ENCODE measurements at places on chromosomes 13 and 19.

DNA sequence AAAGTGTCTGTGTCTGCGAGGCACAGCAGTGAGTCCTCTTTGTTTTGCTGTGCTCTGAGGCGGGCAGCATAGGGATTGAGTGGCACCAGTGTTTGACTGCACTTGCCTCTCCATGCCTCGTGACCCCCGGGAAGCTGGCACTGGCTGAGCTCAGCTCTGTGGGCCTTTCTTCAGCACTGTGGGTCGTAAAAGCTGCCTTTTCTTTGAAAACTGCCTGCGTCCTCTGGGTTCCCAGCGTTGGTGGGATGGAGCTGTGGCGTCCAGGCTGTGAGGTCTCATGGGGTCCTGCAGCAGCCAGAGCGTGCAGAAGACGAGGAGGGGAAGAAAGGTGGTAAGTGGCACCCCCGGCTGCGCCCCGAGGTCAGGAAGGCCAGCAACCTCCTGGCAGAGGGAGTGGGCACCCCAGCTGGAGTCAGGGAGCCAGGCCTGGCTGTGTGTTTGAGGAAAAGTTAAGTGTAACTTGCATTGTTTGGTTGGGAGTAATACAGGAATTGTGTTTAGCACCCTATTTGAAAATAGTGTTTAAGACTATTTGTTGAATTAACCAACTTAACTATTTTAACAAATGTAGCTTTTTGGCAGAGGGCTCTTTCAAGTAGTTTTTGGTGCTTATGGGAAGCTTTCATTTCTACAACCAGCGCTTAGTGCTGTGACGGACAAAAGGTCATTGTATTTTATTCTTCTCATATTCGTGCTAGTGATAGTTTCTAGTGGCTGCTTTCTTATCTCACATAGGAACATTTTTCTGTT is 79.3 kb upstream of the TEX29 start:
- DNase-seq: no peak

- DNase-seq: no peak
Observed at GRCh38 chr13:98446234-98446621, 130.7 kb downstream of the STK24 start.

GRCh38 chr13:112475889-112476288 is 99.7 kb downstream of the SPACA7 start:
- DNase-seq: no peak

DNA sequence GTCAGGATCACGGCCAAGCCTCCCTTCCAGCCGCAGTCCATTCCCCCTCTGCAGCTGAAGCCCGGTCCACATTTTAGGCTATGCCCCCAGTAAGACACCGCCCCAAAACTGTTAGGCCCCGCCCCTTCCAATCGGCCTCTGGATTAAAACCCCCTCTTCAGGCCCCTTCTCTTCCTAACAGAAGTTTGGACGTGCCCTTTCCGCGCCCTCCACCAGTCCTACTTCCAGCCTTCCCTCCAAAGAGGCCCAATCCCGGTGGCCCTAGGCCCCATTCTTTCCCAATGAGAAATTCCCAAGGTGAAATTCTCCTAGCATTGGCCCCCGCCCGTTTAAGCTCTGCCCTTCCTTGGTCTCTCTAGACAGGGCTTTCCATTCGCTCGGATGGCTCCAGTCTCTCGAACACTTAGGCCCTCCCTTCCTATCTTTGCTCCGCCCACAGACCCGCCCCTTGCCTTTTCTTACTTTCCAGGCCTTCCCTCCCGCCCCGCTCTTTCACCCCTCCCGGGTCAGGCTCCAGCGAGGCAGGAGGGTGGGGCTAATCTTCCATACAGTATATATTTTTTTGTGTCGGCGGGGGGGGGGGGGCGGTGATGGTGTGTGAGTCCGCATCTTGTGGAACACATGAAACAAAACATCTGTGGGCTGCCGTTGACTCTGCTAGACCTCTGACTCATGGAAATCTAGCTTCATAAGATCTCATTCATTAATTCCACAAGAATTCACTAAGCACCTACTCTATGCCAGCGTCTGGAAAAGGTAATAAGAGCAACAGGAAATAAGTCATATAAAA is 13.6 kb downstream of the LTBP4 start:
- no peak for DNase-seq

- DNase-seq: no peak
Observed at GRCh38 chr13:29749401-29750182, 100.8 kb downstream of the UBL3 start.

DNA sequence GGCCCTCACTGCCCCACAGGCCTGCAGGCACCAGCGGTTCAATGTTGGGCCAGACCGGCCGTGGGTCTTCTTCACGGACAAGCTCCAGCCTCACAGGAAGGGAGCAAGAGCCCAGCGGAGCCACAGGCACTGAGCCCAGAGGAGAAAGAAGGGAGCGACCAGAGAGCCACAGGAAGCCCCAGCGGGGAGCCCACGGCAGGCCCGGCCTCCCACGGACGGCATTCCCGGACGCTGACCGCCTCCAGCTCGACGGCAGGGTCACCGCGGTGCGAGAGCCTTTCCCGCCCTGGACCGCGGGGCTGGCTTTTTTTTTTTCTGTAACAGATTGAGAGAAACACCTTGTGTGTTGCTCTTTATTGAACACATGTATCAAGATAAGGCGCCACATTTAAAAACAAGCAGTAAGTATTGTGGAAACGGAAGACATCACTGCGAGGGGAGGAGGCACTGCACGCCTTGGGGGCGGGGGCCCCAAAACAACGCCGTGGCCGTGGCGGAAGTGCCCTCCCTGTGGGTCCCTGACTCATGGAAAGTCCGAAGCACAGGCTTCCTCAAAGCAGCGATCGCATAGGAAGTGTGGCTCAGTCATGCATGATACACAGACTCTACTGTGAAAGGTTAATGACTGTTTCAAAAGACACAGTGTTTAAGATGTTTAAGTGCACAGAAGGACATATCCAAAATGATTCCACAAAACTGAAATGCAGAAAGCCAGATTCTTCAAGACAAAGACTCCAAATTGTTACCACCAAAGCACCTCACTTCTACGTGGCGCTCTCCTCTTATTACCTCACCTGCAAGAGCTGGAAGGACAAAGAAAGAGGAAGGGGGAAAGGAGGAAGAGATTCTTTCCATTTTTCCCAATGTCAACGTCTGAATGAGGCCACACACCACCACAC is 3.5 kb downstream of the RASA3 start:
- peak; percentile 88 for DNase-seq

- no peak for DNase-seq
Observed at GRCh38 chr19:4694211-4694987, 24.3 kb upstream of the MYDGF start.

DNA sequence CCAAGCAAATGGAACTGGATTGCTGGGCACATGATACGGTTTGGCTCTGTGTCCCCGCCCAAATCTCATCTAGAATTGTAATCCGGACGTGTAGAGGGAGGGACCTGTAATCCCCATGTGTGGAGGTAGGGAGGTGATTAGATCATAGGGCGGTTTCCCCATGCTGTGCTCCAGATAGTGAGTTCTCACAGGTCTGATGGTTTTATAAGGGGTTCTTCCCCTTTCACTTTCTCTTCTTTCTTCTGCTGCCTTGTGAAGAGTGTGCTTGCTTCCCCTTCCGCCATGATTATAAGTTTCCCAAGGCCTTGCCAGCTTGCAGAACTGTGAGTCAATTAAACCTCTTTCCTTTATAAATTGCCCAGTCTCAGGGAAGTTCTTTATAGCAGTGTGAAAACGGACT is 32.6 kb upstream of the MTIF3 start:
- no peak for DNase-seq

DNA sequence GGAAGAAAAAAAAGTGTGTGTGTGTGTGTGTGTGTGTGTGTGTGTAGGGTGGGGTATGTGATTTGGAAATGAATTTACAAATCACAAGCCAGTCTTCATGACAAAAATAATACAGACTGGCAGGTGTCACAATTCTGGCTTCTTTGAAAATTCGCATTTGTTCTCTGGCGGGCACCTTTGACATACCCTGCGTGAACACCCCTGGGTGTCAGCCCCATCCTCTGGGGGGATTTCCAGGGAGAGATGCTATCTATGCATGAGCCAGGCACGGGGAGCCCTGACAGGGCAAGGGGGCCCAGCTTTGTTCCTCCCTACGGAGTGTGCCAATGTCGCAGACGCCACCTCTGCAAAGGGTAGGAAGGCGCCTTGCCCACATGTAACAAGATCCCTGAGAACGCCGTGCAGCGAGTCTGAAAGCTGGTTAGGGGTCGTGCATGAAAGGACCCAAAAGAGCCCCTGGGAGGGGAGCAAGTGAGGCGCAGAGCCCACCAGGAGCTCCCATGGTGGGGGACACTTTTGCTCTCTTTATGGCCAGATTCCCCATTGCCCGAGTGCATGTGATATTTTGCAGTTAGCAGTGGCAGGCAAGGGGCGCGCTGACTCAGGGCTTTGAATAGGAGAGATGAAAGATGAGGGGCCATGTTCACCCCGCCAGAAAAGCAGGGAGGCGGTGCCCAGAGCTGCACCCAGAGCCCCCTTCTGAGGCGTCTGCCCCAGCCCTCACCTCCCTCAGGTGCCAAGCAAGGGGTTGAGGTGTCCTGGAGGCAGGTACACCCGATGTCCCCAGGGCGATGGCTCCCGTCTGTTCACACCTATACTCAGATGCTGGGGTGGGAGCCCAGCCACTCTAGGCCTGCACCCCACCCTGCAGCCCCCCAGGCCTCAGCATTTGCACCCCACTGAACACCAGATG is 45.3 kb downstream of the KLF2 start:
- no peak for DNase-seq

- DNase-seq: peak; percentile 76
Observed at GRCh38 chr19:42108527-42109389, 23.5 kb downstream of the POU2F2 start.

DNA sequence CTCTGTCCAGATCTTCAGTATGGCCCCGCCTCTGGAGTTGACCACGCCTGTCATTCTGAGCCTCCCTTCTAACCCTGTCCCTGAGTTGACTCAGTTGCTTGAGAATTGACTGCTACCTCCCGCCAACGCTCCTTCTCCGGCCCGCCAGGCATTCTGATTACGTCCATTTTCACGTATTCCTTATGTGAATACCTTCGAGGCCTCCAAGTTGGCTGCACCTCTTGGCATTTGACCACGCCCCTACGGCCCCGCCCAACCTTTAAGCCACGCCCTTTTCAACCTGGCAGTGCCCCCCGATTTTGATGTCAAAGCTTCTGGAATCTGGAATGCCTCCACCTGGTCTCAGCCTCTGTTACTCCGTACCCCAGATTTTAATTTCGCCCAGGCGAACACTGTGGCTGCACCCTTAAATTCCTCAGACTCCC is 1.7 kb upstream of the EML2 start:
- no peak for DNase-seq

- DNase-seq: no peak
Observed at GRCh38 chr13:75787249-75787928, 151.3 kb downstream of the LMO7 start.

DNA sequence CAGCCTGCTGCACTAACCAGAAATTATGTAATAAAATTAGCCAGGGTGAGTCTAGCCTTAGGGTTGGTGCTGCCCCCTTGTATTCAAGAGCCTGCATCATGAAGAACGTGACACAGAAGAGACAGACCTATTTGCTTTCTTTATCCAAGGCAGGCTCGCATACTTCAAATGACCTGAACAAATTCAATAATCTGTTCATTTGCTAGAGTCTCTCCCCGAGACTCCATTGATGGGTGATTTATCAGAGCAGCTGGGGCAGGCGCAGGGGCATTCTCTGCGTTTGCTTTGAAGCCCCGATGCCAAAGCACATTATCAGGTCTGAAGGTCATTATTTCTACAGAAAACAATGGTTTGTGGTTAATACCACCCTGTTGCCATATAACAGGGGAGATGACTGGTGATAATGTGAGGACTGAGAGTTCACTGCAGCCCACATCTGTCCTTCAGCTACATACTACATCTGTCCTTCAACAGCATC is 520.3 kb downstream of the DIAPH3 start:
- DNase-seq: no peak

- DNase-seq: no peak
Observed at GRCh38 chr19:49486710-49487276, 615 bp upstream of the RPL13A start.

GRCh38 chr19:17772172-17772571 is 20.9 kb downstream of the FCHO1 start:
- DNase-seq: no peak

- no peak for DNase-seq
Observed at GRCh38 chr13:24557081-24557480, 44.5 kb upstream of the PARP4 start.

DNA sequence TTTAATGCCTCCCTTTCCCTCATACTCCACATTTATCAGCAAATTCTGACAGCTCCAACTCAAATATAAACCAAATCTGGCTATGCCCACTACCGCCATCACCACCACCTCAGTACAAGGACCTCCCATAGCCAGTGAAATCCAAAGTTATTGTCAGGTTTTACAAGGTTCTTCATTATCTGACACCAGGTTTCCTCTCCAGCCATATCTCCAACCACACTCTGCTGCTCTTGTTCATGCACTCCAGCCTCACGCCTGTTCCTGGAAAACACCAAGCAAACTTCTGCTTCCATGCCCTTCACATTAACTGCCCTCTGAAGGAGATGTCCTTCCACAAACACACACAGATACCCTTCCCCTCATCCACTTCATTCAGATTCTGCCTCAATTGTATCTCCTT is 102.2 kb upstream of the MIR17HG start:
- peak; percentile 54 for DNase-seq

DNA sequence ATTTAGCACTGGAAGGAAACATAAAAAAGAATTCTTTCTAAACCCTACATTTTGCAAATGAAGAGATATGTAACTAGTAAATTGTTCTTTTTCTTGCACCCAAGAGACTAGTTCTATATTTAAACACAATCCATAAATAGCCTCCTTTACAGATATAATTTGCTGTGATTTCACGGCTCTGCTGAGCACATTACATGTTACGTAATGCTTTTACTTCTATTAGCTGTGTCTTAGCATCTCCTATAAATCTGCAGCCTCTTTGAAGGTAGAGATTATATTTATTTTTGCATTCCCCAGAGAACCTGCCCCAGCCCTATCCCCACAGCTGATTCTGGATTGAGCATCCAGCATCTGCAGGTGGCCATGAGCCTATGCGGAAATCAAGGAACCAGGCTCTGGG is 32.2 kb downstream of the LACC1 start:
- DNase-seq: no peak

DNA sequence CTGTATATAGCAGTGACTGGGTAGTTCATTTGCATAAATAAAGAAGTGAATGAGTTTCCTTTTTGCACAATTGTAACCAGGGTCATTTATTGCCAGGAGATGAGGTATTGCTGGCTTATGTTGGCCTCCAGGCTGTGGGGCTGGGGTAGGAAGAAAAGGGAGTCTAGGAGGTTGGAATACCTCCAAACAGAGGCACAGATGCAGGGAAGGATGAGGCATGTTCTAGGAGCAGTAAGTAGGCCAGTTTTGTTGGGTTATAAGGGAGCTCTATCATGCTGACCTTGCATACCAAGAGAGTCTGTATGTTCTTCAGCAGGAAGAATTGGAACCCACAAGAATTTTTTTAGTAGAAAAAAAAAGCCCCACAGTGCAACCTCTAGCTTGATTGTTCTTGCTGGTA is 17.2 kb upstream of the CYSLTR2 start:
- no peak for DNase-seq

GRCh38 chr19:262125-262524 is 29.1 kb downstream of the PLPP2 start:
- DNase-seq: no peak

GRCh38 chr19:4016486-4016885 is 8.9 kb downstream of the PIAS4 start:
- no peak for DNase-seq

Measured in CMK (cell line).